NCI-H1436 (cell line): ENCODE measurements at places on chromosomes 5 and 9.

DNA sequence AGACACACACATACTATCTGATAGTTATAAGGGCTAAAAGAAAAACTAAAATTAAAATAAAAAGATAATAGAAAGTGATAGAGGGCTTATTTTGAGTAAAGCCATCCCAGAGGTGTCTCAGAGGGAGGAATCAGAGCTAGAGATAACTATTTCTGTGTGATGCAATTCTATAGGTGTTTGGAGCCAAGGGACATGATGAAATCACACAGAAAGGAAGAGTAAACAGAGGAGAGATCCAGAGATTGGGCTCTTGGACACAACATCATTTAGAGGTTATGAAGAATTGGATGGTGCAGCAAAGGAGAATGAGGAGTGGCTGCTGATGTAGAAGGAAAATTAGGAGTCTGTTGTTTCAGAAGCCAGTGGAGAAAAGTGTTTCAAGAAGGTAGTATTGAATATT lies 393.5 kb downstream of the DIRAS2 start:
- DNase-seq: no peak

DNA sequence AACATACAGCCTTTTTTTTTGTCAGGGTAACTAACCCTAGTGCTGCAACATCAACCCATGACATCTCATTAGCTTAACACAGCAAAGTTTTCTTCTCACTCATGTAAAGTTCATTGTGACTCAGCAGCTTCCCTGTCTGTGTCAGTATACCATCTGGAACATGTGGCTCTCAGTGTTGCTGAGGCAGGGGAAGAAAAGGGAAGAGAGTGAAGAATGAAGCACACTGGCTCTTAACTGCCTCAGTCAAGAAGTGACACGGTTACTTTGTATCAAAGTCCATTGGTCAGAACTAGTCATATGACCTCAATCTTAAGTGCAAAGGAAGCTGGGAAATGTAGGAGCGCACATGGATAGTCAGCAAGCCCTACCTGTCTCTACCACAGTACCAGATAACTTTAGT lies 185.0 kb upstream of the ELL2 start:
- DNase-seq: no peak

GRCh38 chr5:38534156-38534453 lies 22.3 kb downstream of the LIFR start:
- no peak for DNase-seq

DNA sequence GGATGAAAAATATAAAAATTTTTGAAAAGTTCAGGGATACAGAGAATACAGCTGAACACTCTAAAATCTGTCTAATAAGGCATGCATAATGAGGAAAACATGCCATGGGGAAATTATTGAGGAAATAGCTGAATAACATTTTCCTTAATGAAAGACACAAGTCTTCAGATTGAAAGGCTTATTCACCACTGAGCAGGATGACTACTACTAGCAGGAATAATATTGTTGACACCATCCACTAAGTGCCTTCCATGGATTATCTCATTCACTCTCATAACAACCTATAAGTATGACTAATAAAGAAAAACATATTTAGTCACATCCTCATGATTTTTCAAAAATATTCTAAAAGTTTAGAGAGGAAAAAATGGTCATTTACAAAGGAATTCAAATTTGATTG lies 96.7 kb upstream of the FER start:
- no peak for DNase-seq

GRCh38 chr5:176629853-176630680 lies at the start of the genes EIF4E1B and SNCB:
Gene EIF4E1B, plus strand, starts transcription at chr5:176630675. Its CDS starts 12,113 bp downstream, at chr5:176642788.
Gene SNCB, minus strand, starts transcription at chr5:176630534. Its CDS starts 880 bp downstream, at chr5:176629654.
- peak; percentile 31 for DNase-seq

DNA sequence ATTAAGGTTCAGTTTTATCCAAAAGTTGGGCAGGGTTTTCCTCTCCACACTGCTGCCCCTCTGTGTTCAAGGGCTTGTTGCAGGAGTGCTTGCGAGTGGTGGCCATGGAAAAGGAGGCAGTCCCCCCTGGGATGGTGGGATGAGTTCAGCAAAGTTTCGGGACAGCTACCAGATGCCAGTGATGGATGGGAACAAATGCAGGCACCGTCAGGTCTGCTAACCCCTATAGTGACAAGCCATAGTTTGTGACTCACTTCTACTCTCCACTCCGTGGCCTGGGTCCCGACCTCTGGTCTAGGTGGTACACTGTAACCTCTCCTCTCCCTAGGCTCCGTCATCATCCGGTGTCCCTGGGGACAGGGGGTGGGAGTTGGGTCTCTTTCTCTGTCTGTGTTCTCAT lies 3.8 kb upstream of the RNF14 start:
- no peak for DNase-seq

DNA sequence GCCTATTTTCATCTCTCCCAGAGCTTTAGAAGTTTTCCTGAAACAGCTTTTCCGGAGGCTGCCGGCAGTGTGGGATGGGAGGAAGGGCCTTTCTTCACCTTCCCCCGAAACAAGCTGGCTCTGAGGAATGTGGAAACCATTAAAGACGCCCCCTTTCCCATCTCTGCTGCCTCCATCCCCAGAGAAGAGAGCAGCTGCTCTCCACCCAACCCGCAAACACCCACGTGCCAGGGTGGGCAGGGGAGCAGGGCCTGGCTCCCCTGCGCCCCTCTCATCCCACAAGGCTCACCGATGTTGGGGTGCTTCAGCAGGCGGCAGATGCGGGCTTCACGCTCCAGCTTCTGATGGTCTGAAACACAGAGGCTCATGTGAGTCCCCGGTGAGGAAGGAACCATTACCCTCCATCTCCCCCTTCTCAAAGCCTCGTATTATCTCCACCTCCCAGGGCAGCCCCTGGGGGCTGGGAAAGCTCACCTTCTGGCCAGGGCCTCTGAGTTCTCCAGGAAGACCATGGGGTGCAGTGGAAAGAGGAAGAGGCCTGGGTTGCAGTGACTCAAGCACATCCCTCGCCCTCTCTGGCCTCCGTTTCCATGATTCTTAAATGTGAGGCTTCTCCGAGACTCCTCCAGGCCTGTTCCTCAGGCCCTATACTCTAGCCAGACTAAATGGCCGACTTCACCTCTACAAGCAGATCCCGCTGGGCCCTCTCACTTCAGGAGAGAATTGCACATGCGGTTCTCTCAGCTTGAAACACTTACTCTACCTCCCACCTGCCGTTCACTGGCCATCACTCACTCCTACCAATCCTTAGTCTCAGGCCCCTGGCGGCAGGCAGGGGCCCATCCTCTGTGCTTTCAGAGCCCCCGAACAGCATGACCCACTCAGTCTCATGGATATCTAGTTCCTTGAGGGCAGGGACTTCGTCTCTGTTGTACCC lies 24.6 kb downstream of the CAMK2A start:
- no peak for DNase-seq

DNA sequence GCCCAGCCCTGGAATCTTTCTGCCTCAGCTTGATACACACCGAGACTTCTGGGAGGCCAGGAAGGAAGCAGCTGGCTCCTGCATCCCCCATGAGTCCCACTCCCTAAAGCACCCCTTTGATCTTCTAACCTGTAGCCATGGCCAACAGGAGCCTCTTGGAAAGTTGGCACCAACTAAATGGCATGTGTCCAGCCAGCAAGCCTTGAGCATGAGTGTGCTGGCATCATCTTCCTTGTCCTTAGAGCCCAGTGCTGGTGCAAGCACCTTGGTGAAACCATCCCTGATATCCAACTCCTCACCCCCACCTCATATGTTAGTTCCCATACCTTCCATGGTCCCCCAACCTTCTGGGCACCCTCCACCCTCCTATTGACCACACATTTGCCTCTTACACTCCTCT lies 130.4 kb downstream of the CRB2 start:
- no peak for DNase-seq

DNA sequence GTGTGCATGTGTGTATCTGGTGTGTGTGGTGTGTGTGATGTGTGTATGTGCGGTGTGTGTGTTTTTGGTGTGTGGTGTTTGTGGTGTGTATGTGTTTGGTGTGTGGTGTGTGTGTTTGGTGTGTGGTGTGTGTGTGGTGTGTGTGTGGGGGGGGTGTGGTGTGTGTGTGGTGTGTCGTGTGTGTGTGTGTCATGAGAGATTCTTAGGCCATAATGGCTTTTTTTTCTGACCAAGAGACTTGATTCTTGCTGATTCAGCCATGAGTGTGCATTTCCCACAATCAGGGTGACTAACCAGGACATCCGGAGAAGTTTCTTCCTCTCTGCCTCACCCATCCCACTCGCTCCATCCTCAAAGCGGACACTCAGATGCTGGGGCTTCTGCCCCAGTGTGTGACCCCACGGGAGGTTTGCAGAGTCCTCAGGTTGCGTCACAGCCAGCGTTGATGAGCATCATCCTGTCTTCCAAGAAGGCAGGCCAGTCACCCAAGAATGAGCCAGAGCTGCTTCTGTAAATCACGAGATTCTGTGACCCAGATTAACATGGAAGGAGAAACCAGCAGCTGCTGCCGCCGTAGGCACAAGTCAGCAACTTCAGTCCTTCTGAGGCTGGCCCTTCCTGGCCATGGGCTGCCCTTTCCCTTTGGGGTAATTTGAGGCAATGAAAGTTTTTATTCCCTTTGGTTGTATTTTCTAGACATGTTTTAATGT lies 12.5 kb upstream of the CTSL start:
- no peak for DNase-seq

GRCh38 chr5:149802809-149803552 lies 72.9 kb downstream of the PPARGC1B start:
- no peak for DNase-seq

- DNase-seq: no peak
Observed at GRCh38 chr9:18379073-18379811, 94.7 kb upstream of the ADAMTSL1 start.

- DNase-seq: no peak
Observed at GRCh38 chr9:27442464-27442863, 81.6 kb upstream of the IFNK start.

DNA sequence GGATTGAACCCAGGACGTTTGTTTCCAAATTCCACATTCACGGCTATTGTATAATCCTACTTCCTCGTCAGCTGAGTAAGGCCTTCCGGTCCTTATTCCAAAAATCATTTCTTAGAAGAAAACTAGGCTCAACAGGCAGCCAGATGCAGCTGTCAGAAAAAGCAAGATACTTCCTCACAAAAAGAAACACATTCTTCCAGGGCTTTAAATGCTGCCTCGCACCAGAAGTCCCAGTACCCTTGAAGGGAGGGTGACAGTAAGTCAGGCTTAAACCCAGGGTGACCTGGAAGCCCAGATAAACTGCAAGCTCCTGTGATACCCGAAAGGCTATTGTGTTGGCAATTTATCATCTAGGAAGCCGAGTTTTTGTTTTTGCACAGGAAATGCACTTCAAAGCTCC lies 414.0 kb downstream of the NFIB start:
- DNase-seq: no peak

DNA sequence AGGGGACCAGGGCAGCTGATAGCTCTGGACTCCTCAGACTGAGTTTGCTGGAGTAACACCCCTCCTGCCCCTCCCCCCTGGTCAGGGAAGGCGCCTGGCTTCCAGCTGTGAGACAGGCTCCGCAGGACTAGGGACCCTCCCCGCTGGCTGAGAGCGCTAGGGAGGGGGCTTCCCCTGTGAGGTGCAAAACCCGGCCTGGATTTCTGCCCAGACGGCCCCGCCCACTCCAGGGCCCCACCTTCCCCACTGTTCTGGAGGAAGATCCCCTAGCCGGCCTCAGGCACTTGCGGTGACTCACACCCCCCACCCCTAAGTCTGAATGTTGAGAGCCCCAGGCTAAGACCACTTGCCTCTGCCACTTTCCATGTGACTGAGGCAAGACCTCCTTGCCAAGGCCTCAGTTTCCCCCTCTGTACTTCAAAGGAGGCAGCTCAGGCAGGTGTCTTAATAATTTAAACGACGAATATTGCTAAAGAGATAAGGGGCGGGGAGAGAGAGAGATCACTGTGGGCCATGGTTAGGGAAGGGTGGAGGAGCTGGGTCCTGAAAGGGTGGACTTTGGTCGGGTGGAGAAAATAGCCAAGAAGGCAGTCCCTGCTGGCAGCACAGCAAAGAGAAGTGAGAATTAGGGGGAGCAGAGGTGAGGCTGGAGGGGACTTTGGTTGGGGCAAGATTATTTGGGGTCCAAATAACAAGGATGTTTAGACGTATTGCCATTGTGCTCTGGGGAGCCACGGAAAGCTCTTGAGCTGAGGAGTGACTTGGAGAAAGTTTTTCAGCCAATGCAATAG lies 1.0 kb upstream of the DAB2IP start:
- peak; percentile 19 for DNase-seq

- DNase-seq: no peak
Observed at GRCh38 chr5:58545912-58546311, 37.0 kb upstream of the RAB3C start.

DNA sequence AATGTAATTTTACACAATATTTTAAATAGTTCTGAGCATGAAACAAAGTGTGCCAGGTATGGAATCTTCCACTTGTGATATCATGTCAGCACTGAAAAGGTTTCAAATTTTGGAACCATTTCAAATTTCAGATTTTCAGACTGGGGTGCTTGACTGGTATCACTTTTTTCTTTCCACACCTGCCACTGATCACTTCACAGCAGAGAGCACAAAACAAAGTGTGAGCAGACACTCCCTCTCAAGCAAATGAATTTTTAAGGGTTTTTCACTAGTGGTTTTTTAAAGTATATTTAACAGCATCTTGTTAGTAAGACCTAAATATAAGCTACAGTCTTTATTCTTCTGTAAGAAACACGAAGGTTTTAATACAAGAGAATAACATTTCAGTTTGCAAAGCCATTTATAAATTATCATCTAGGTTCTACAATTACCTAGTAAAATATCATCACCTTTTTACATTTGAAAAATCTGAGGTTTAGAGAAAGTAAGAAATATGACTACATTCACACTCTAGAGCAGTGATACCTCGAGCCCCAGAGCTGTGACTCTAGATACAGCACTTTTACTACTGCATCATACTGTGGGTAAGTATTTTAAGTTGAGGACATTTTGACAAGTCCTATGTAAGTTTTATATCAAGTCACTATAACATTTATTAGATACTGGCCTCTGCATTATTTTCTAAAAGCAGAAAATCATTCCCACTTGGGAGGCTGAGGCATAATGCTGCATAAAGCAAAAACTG lies 14.6 kb downstream of the GOLPH3 start:
- DNase-seq: no peak

DNA sequence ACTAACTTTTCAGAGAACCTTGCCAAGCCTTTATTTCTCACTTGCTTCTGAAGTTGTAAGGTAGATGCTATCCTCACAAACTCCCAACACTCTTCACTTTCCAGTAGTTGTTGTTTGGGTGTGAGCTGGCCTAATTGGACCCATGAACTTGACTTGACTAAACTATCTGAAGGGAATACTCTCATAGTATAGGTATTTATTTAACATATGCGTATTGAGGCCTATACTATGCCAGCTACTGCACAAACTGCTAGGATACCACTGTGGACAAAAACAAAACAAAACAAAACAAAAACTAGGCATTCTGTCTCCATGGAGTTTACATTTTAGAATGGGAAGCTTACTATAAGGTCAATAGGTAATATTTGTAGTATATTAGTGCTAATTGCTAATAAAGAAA lies 1.3 kb downstream of the TXNDC8 start:
- DNase-seq: no peak

DNA sequence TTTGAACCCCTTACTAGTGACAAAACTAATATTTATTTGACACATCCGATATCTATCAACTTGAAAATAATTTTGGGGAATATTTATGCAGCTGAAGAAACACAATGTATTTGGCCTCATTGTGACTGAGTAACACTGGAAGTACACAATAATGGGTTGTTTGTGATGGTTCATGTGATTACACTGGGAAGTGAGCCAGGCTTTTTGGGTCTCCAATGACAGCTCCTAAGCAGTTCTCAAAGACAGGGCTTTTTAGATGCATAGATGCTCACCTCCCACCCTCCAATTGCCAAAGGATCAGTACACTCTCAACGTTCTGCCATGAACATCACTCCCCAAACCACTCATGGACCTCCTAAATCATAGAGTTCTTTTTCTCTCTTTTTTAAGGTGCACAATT lies 170.0 kb downstream of the SLC24A2 start:
- DNase-seq: no peak

- no peak for DNase-seq
Observed at GRCh38 chr5:30539004-30539634, 654.4 kb upstream of the CDH6 start.
